ENCODE measurements at places on chromosomes 7 and 10.

DNA sequence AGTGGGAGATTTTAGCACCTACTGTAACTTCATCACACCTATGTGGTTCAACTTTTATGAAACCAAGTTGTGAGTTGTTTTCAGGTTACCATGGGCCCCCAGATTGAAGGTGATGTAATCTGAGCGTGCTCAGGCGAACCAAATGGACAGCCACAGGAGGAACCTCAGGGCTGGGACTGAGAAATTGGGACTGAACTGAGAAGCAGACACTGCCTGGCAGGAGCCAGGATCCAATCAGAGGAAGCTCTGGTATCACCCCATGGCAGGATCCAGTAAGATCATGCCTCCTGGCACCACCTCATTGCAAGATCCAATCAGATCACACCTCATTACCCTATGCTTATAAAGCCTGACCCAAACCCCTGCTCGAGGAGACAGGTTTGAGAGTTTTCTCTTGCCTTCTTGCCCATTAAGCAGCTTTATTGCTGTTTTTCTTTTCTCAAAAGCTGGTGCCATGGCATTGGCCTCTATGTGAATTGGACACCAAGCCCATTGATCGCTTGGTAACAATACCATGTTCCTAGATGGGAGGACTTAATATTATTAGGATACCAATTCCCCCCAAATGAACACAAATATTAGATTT lies 43.2 kb upstream of the GDF10 start:
- DNase-seq: no peak

DNA sequence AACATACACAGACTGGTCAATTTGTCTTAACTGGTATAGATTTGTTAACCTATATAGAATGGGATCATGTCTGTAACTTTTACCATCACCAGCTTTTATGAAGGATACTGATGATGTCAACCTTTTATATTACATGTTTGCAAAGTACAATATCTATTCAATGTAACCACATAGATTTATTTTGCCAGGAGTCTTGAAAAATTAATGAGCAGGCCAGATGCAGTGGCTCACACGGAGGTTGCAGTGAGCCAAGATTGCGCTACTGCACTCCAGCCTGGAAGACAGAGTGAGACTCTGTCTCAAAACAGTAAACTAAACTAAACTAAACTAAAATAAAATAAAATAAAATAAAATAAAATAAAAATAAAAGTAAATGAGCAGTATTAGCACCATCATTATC lies 30.0 kb upstream of the PARD3 start:
- DNase-seq: no peak

DNA sequence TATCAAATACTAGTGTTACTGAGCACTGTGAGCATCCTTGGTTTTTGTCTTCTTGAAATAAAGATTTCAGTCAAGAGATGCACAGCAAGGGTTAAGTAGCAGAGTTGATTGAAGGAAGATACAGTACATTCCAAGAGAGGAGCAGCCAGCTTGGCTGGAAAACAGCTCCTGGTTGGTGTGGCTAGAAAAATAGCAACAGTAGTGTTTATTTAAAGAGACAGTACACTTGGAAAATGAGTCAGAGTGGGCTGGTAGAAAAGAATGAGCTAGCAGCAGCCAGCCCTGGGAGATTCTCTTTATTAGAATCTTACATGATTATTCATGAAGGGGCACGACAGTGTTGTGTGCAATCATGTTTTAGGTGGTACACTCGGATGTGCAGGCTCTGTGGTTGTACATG lies 1016.4 kb upstream of the SORCS1 start:
- DNase-seq: no peak

GRCh38 chr7:15719311-15719710 lies 32.8 kb upstream of the MEOX2 start:
- DNase-seq: no peak

GRCh38 chr7:107085180-107085579 lies 40.7 kb downstream of the PRKAR2B start:
- DNase-seq: no peak

GRCh38 chr10:122368502-122369254 lies 5.8 kb upstream of the PLEKHA1 start:
- no peak for DNase-seq

- no peak for DNase-seq
These were observed 84.1 kb downstream of the GNAI1 start for GRCh38 chr7:80218723-80219122.

GRCh38 chr7:139181404-139181803 lies 49.6 kb upstream of the UBN2 start:
- DNase-seq: no peak

DNA sequence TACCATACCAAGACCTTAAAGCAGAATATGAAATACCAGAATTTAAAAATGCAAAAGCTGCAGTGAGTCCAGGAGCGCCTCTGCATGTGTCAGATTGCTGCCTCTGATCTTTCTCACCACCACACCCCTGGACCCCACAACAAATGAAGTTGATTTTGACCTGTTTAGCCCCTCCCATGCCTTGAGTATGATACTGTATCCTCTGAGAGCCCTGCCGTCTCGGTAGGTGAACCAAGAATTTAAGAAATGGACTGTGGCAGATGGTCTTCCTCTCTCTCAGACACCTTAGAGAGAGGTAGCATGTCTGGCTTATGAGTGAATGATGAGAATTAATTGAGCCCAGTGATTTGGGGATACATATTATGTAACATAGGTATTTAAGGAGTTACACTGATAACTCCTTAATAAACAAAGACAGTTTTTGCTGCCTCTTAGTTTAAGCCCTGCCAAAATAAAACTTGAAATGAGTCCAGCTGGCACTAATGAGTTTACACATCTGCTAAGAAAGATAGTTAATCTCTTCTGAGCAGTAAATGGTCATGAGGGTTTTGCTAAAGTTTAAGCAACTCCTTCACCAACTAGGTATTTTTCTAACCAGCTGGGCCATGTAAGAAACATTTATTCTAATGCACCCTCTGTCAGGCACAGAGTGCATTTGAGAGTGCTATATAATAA lies 4.5 kb upstream of the TFPI2 start:
- DNase-seq: no peak

DNA sequence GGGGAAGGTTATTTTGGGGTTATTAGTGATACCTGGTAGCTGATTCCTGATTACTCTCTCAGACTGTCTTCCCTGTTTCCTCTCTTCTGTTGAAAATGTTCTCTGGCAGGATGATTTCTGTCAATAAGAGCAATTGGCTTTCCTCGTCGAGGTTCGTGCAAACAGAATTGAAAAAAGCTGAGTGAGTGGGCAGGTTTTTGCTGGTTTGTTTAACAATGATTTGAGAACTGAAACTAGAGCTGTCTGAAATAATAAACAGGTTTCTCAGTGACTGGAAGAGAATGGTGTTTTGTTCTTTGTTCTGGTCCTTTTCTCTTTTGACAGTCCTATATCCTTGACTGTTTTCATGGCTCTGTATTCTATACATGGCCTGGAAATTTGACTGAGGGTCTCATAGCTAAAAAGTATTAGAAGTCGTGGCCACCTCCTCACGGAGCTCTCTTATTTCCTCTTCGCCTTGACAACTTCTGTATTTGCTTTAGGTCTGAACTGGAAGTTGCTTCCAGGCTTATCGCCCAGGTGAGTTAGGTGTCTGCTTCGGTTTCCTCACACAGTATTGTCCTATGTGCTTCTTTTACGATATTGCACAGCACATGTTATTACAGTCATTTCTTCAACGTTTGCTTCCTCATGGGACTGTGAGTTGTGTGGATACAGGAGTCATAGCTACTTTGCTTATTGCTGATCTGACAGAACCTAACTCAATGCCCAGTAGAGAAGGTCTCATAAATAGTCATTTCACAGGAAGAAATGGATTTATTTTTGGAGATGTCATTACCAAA lies 403.6 kb downstream of the NRG3 start:
- DNase-seq: no peak

GRCh38 chr7:142873871-142874270 lies 11.7 kb downstream of the TRPV6 start:
- no peak for DNase-seq

DNA sequence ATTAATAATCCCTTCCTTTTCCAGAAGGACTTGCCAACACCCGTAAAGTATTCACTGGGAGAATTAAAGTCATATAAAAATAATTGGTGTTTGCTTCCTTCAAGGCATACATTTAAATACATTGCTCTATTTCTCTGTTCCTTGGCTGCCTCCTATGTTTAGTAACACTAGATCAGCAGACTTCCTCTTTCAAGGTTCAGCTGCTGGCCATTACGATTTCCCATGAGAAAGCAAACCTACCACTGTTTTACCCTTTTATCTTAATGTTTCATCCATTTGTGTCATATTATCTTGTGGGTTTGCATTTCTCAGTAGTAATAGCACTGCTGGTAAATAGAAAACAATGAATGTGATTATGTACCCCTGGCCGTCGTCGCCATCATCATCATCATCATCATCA lies 313.8 kb upstream of the BMPER start:
- DNase-seq: no peak

GRCh38 chr7:79507131-79507530 lies 53.7 kb upstream of the MAGI2 start:
- no peak for DNase-seq

- no peak for DNase-seq
These were observed 950.7 kb upstream of the PHF14 start for GRCh38 chr7:10022957-10023356.

DNA sequence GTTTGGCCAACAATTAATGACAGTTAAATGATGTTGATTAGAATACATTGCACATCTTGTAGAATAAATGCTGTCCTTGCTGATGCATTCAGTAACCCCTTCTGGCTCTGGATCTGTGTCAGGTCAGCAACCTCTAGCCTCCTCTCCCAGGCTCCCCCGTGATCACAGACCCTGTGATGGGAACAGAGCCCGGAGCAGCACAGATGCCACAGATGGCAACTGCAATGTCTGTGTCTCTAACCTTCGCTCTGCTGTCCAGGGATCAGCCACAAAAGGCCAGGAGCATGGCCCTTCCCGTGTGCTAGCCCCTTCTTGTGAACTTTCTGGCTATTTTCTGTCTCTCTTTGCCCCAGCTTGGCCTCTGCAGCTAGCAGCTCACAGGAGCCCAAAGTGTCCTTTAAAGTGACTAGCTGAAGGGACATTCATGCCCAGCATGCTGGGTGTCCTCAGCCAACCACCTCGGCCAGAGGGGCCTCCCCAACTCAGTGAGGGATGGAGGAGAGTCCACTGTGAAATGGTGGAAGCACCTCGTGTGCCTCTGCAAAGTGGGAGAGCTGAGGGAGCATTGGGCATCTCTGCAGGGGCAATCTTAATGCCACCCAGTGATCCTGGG lies 167.0 kb upstream of the TCERG1L start:
- no peak for DNase-seq

DNA sequence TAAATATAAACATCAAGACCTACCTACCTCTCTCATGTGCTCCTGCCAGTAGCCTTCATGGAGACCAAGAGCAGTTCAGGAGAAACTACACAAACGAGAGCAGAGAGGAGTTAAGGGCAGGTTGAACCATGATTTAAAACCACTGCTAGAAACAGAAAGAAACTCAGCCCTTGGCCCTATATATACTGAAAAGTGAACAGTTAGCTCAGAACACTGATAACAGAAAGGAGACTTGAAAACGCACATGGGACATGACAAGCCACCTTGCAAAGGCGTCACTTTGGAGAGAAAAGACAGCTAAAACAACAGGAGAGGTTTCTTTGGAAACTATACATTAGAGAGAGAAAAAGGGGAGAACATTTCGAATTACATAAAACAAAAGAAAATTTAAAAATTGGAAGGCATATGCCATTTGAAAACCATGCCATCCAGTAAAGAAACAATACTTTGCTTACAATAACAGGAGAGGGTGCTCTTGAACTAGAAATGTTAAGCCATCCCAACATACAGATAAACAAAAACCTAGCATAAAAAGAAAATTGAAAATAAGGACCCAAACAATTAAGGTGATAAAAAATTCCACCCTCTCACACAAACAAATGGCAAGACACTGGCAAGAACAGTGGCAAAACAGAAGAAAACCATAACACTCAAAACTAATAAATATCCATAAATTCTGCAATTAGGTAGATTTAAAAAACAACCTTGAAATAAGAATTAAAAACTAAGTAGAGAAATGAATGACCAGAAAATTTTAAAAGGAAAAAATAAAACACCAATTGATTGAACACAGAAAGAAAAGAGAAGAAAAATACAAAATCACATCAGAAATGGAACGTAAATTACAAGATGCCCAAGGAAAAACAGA lies 232.7 kb downstream of the IMMP2L start:
- no peak for DNase-seq

DNA sequence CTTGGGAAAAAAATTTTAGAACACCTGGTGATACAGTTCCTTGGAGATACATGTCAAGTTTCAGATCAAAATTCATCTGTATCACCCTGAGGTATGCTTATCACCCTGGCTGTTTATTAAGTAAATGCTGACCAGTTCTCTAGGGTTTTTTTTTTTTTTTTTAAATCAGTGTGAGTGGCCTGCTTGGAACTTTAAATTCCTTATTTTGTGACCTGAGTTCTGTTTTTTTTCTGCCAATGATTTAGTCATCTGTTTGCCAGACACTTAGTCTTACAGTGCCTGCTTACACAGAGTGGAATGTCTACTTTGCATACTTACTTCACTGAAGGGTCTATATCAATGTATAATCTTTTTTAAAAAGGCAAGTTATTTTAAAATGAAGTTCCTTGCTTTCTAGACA lies 1.8 kb downstream of the TSPAN13 start:
- DNase-seq: no peak

DNA sequence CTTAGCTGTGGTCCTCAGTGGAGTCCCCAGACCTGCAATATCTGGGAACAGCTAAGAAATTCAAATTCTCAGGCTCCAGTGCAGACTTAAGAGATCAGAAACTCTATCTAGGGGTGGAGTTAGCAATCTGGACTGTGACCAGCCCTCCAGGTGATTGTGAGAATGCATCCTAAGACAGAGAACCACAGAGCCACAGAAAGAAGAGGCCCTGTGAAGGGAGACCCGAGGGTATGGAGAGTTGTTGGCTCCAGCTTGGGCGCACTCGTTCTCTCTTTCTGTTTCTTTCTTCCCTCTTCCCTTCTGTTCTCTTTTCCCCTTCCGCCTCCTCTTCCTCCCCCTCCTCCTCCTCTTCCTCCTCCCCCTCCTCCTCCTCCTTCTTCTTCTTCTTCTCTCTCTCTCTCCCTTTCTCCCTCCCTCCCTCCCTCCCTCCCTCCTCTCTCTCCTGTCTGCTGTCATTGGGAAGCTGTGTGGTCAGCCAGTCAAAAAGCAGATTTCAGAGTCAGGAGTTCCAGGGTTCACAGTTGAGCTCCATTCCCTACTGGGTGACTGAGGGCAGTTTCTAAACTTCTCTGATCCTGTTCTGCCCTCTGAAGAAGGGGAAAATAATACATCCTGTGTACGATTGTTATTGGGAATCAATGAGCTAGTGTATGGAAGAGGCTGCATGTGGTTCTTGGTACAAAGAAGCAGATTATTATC lies 62.1 kb upstream of the STEAP1B start:
- DNase-seq: no peak

DNA sequence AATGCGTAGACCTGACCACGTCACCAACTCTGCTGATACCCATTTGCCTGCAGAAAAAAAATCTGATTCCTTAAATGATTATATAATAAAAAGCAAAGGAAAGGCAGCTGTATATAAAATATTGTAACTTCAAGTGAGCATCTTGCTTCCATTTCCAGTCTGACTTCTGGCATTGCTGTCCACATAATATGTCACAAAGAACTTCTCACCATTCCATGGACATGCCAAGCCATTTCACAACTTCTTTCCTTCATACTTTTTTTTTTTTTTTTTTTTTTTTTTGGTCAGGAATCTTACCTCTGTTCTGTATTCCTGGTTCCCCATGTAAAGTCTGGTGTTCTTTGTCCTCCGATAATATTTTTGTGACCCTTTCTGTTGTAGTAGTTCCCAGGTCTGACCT lies 165.5 kb downstream of the SND1 start:
- no peak for DNase-seq

All from stimulated activated naive CD4-positive, alpha-beta T cell (primary cell).